ENCODE measurements at places on chromosomes 16 and 17. TPM values are rescaled to one million over a fixed set of nuclear protein-coding genes. Genes with fewer than 3 reads are reported as not detected.

Gene CCL14
- total RNA-seq: not detected

Gene FUS
- total RNA-seq: 678 TPM

Gene ADPRM
- total RNA-seq: 8.6 TPM

Gene VWA3A
- not detected for total RNA-seq

Gene TBC1D3K
- not detected for total RNA-seq

Gene SPIRE2
- 8.1 TPM for total RNA-seq

Gene CES3
- total RNA-seq: 1.8 TPM

Gene SDK2
- total RNA-seq: 0.62 TPM

Gene FNDC8
- 0.11 TPM for total RNA-seq

Gene CES4A
- total RNA-seq: 2.0 TPM

Gene OMG
- total RNA-seq: not detected

Gene KRT28
- not detected for total RNA-seq

Gene SLC16A11
- total RNA-seq: not detected

Gene MYOCD
- total RNA-seq: 1.0 TPM

Gene BCL6B
- not detected for total RNA-seq

Gene NRN1L
- total RNA-seq: 0.33 TPM

Gene KRTAP9-4
- total RNA-seq: not detected
